Stimulated activated CD4-positive, alpha-beta T cell treated with anti-CD3 and anti-CD28 coated beads, Interleukin-4, amount 100 ng/mL, for 1 hour (primary cell): ENCODE measurements at places on chromosomes 16 and 17.

GRCh38 chr17:37386462-37386861 lies 10.7 kb downstream of the C17orf78 start:
- DNase-seq, result no peak

- no peak for DNase-seq
These were observed 22.6 kb downstream of the CNTNAP1 start for GRCh38 chr17:42704837-42705494.

DNA sequence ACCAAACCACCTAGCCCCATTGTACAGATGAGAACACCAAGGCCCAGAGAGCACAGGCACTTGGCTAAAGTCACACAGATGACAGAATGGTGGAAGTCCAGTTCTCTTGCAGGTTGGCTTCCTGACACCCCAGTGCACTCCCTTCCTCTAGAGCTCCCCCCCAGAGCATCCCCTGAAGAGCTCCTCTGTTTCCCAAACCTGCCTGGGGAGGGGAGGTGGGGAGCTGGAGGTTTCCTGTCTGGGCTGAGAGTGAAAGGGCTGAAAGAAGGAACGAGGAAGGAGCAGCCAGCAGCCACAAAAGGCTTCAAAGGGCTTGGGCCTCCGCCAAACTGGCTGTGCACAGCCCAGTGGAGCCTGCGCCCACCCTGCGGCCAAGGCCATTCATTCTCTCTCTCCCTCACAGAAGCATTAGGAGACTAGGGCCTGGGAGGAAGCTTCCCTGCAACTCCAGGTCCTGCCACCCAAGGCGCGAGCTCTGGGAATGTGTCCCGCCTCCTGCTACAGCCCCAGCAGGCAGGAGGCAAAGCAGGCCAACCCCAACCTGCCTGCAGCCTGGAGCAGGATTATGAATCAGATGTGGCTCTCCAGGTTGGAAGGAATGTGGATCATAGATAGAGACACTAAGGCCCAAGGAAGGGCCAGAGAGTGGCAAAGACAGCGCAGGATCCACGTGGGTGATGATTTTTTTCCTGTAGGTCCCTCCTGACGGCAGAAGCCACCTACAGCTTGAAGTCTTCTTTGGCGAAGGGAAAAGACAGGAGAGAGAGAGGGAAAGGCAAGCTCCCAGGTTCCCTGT lies 913 bp downstream of the SLC13A5 start:
- DNase-seq, result no peak

DNA sequence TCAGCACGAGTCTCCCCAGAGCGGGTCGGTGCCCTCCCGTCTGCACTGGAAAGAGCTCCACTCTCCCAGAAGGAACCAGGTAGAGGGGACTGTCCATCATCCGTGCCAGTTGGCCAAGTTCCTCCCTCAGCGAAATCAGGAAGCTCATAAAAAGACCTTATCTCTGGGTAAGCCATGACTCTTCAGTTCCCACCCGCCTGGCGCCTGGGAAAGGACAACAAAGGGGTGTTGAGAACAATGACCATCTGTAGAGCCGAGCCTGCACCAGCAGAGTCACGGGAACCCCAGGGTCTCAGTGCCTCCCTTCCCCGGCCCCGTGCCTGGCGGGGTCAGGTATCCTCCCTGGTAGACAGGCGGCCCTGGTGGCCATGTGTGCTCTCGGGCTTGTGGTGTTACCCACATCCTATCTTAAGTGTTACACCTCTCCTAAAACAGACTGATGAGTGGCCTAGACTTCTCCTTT lies 190.7 kb downstream of the AXIN2 start:
- DNase-seq, result no peak

DNA sequence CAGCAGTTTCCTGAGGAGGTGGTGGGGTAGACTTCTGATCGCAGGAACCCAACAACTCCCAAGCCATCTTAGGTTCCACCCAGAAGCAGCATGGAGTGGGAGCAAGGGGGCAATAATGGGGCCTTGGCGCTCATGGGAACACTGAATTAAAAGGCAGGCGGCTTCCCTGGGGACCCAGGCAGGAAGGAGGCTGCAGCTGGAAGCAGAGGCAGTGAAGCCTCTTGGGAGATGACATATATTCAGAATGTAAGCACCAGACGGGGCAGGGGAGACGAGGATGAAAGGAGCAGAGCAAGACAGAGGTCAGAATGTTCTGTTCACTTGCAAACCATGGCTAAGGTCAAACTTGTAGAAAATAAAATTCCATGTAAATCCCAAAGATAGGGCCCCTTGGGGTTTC lies 2.9 kb downstream of the HIGD1B start:
- no peak for DNase-seq

- no peak for DNase-seq
These were observed 44.7 kb downstream of the METRNL start for GRCh38 chr17:83123896-83124801.

- no peak for DNase-seq
These were observed 76.8 kb upstream of the LGALS9 start for GRCh38 chr17:27554152-27554551.
